ENCODE measurements at places on chromosomes 5 and 9.

- no peak for DNase-seq
Observed at GRCh38 chr9:37026113-37026930, 7.7 kb downstream of the PAX5 start.

GRCh38 chr9:98551511-98552286 is 157.0 kb downstream of the GABBR2 start:
- DNase-seq, result no peak

DNA sequence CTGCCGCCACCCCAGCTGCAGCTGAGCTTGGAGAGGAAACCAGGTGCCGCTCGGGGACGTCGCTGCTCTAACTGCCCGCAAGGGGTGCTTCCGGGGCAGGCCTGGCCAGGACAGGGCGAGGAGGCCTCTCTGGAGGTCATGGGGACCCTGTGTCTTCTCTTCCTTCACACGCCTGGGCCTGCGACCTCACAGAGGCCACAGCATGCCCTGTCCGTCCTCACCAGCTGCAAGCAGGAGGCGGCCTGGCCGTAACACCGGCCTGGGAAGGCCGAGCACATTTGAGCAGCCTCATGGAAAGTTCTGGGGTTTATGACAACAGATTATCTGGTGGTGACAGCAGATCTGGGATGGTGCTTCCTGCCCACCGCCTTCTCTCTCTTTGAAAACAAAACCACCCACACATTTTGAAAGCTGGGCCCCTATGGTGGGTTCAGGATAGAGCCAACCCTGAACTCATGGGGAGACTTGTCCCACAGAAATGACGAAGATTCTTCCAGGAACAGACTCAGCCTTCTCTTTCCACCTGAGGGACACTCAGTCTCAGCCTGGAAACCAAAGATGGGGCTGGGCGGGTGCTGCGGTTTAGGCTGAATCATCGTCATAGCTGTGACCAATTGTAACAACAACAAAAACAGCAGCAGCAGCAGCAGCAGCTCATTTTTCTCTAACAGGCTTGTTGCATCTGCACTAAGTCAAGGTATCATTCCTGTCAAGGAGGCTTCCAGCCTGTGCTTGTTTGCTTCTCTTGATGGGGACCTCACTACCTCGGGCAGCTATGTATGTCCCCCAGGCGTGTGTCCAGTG is 99.6 kb upstream of the RAPGEF1 start:
- DNase-seq, result peak; percentile 6

DNA sequence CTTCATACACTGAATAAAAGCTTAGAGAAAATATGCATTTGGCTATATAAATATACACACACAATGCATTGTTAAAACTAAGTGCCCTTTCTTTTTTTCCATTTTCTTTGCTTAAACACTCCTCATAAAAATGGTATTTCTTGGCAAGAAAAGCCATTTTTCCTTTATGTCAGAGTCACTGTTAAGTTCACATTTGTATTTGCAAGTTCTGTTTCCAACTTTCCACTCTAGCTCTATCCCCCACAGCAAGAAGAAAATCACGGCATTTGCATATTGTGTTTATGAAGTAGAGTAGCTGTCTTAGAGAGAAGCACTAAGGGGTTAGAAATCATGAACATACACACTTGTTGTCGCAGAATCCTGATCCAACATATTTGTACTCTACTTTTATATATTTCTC is 662.1 kb upstream of the MEF2C start:
- DNase-seq, result no peak

All from activated T-cell treated with anti-CD3 and anti-CD28 coated beads for 1 hour (primary cell).